Activated CD8-positive, alpha-beta memory T cell treated with anti-CD3 and anti-CD28 coated beads, Interleukin-2, amount 10 ng/mL, durations not matched to agents 7 days and 5 days (primary cell): ENCODE measurements at places on chromosomes 6 and 20. TPM values are rescaled to one million over a fixed set of nuclear protein-coding genes. Genes with fewer than 3 reads are reported as not detected.

CNKSR3 gene
- not detected for total RNA-seq

GPANK1 gene
- total RNA-seq: 41.6 TPM

GRCh38 chr6:70651326-70651905 lies 16.3 kb upstream of the SMAP1 start:
- peak overlapping the region; percentile 79 for H3K27ac ChIP-seq
- H3K4me3 ChIP-seq: peak overlapping the region; percentile 54
- H3K4me1 ChIP-seq: peaks cover 28% of the 10 kb centered on the region

DNA sequence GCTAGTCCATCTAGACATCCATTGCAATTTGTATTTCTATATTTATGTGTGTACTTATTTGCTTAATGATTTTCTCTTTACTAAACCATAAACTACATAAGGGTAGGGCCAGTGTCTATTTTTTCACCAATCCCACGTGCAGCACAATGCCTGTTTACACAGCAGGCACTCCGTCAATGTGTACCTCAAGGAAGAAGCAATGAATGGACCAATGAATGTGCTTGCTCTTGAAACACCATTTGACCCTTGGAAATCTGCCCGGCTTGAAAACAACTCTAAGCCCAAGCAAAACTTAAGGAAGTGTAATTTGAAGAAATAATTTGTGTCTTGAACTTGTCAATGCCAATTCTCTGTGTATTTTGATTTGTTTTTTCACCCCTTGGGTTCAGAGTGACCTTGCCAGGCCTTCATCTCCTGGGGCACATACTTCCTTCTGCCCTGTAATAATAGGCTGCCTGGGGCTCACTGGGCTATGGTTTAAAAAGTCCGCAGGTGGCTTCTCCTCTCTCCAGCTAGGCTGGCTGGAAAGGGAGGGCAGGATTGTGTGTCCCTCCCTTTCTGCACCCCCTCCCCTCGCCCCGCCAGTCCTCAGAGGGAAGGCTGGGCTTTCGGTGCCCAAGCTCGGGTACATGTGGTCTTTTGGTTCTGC lies 140.8 kb upstream of the ARMC2 start:
- H3K27ac ChIP-seq: no peak overlapping the region
- H3K4me3 ChIP-seq: no peak overlapping the region
- no peaks in the 10 kb centered on the region for H3K27me3 ChIP-seq
- peaks cover 2% of the 10 kb centered on the region for H3K4me1 ChIP-seq

DNA sequence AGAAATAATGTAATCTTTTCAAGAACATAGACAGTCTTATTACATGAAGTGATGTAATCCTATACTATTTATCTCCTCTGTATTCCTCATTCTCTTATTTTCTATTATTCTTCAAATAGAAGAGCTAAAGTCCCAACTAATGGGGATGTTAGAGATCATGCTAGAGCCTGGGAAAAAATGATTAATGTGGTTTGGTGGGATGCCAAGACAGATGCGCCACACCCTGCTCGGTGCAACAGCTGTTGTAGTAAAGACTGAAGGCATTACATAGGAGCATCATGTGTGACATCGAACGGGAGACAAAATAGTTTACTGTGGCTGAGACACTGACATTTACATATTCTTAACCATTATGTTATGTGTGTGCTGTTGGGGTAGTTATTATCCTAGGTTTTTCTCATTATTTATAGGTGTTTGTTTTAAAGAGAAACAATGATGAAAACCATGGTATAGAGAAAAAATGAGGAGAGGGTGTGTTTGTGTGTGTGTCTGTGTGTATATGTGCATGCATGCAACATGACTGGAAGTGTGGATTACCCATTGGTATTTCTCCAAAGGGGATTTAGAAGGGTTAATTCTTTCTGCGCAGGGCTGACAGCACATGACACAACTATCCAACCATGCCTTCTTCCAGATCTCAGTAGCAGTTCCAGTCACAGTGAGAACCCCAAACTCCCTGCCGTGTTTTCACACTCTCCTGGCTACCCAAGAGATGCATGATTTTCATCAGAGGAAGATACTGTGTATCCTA lies 155.3 kb downstream of the EYA4 start:
- no peaks in the 10 kb centered on the region for H3K4me1 ChIP-seq
- no peaks in the 10 kb centered on the region for H3K27me3 ChIP-seq
- H3K36me3 ChIP-seq: no peaks in the 10 kb centered on the region
- H3K27ac ChIP-seq: no peak overlapping the region
- no peak for DNase-seq

B3GAT2 gene
- not detected for total RNA-seq

GRCh38 chr6:10583509-10583901 lies 62.4 kb downstream of the GCNT2 start:
- no peaks in the 10 kb centered on the region for H3K36me3 ChIP-seq
- peaks cover 24% of the 10 kb centered on the region for H3K4me1 ChIP-seq
- H3K27ac ChIP-seq: peak overlapping the region; percentile 28
- no peak overlapping the region for H3K4me3 ChIP-seq
- DNase-seq: no peak

DNA sequence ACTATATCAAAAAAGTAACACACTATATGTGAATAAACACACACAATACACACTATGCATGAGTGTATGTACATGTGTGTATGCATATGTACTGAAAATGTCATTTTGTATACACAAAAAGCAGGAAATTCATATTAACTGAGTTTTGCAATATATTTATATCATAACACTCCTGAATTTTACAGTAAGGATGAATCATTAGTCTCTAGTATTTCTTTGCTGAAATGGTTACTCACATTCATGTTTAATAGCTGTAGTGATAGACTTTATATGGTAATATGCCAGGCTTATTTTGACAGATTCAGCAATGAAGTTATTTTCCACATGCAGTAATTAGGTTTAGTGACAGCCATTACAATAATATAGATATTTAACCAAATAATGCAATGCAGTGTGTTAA lies 1216.2 kb upstream of the CITED2 start:
- H3K36me3 ChIP-seq: peaks cover 45% of the 10 kb centered on the region
- no peaks in the 10 kb centered on the region for H3K27me3 ChIP-seq
- H3K4me3 ChIP-seq: no peak overlapping the region

COL11A2 gene
- 0.77 TPM for total RNA-seq

DNA sequence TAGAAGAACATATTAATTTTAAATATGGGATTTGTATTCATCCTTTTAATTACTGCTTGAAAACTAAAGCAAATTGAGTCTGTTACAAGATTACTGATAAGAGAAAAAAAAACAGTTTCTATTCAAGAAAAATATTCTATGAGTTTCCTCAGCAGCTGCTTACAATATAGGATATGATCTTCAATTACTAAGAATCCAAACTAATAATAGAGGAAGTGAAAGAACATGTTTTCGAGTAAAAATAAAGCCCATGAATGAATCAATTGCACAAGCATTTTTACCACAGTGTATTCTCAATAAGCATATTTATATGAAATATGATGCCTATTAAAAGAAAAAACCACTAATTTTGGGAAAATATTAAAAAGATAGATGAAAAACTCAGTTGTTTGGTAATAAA lies 63.4 kb downstream of the AHI1 start:
- peaks cover 9% of the 10 kb centered on the region for H3K36me3 ChIP-seq
- H3K4me3 ChIP-seq: no peak overlapping the region
- DNase-seq: no peak

EFCAB8 gene
- 1.1 TPM for total RNA-seq

GRCh38 chr6:86331265-86331840 lies 606.0 kb upstream of the HTR1E start:
- H3K4me1 ChIP-seq: no peaks in the 10 kb centered on the region
- no peaks in the 10 kb centered on the region for H3K36me3 ChIP-seq
- DNase-seq: no peak
- H3K27me3 ChIP-seq: no peaks in the 10 kb centered on the region

SOX4 gene
- 10.4 TPM for total RNA-seq

DNA sequence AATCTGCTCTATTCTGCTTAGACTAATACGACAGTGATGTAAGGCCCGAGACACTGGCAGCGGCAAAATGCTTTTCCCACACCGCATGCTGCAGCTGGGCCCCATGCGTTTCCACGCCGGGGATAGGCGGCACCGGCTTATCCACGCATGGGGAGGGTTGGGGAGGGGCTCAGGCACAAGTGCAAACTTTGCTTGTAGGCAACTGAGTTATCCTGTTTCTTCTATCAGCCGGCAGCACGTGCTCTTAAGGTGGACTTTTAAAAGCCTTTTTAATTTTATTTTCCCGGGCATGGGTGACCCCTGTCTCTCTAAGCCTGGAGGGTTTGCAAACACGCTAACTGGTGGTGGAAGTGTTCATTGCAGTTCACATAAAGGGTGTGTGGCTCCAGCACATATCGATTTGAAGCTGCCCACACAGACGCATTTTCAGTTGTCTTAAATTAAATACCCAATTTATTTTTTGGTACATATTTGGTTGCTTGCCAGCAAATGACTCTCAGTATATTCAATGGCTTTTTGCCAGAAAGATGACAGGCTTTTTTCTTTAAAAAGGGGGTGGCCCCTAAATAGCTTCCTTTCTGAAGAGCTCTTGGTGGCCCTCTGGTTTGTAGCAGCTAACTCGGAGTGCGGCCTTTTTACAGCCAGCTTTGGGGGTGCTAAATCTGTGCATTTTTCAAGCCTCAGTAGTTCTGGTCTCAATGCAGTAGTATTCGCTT lies 561.8 kb upstream of the AGPAT4 start:
- DNase-seq: no peak
- H3K4me1 ChIP-seq: no peaks in the 10 kb centered on the region
- no peaks in the 10 kb centered on the region for H3K36me3 ChIP-seq
- no peak overlapping the region for H3K27ac ChIP-seq
- no peak overlapping the region for H3K4me3 ChIP-seq
- no peaks in the 10 kb centered on the region for H3K27me3 ChIP-seq

SLC22A16 gene
- not detected for total RNA-seq

UFL1 gene
- 18.1 TPM for total RNA-seq

DNA sequence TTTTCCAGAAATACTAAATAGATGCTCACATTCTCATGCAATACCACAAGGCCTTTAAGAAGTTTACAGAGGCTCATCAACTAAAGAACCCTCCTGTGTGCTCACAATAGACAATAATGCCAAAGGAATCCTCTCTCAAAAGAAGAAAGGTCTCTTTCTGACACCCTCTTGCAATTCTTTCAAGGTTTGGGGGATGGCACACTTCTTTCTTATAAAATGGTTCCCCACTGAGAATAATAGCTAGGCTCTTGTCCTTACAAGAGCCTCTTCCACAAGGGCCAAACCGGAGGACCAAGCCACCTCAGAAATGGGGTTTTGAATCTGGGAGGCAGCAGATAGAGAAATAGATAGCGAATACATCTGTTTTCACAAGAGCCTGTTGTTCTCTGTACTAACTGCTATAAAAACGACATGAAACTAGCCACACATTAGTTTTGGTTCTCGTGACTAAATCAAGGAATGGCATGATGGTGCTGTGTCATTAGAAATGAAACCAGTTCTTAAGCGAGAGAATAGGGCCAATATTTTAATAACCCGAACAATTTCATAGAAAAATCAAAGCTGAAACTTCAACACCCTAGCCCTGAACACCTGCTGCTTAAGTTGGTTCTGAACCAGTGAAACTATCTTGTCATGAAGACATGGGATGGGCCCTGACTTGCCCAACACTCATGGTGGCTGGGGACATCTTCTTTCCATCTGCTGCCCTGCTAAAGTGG lies 81.1 kb downstream of the PRDM1 start:
- H3K27me3 ChIP-seq: no peaks in the 10 kb centered on the region
- H3K36me3 ChIP-seq: peaks cover 28% of the 10 kb centered on the region
- peaks cover 78% of the 10 kb centered on the region for H3K4me1 ChIP-seq
- H3K27ac ChIP-seq: peak overlapping the region; percentile 89
- H3K4me3 ChIP-seq: peak overlapping the region; percentile 21

PKHD1 gene
- total RNA-seq: not detected

GRCh38 chr6:147195510-147195909 lies 8.7 kb upstream of the STXBP5 start:
- peaks cover 20% of the 10 kb centered on the region for H3K4me1 ChIP-seq
- no peaks in the 10 kb centered on the region for H3K27me3 ChIP-seq
- no peaks in the 10 kb centered on the region for H3K36me3 ChIP-seq
- no peak overlapping the region for H3K4me3 ChIP-seq
- no peak for DNase-seq

LY6G6F gene
- not detected for total RNA-seq

GRCh38 chr20:46939031-46939965 lies 44.7 kb downstream of the EYA2 start:
- no peaks in the 10 kb centered on the region for H3K36me3 ChIP-seq
- no peak overlapping the region for H3K4me3 ChIP-seq
- peaks cover 10% of the 10 kb centered on the region for H3K27me3 ChIP-seq
- no peak for DNase-seq

DNA sequence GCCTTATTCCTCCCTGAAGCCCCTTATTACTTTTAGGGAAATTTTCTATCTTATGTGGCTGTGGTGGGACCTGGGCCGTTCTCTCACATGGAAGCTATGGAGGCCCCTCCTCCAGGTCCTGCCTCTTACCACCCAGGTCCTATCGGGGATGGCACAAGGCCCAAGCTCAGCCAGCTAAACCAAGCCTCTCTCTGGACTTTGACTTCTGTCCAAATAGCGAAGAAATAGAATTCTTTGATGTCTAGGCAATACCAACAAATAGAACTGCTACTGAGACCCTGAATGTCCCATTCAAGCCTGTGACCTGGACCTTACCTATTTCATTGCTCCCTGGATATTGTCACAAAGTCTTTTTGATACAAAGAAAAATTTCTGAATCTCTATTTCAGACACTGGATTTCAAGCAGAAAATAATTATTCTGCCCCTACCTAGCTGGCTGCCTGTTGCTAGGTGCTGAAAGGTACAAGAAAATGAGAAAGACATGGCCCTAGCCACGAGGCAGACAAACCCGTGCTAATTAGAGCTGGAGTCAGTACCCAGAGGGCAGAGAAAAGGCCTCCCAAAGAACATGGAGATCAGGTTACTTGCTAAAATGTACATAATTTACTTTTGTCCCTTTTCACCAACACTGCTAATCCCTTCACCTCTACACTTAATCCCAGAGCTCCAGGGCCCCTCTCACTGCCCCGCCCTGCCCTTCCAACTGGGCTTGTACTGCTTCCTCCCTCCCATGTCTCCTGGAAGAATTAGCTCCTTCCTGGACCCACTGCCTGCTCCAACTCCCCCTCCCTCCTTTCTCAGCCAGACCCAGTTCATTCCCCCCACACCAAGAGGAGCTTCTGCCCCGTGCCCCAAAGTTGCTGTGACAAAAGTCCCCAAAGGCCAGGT lies 15.5 kb upstream of the NNAT start:
- peaks cover 2% of the 10 kb centered on the region for H3K36me3 ChIP-seq
- no peaks in the 10 kb centered on the region for H3K4me1 ChIP-seq
- DNase-seq: no peak
- no peaks in the 10 kb centered on the region for H3K27me3 ChIP-seq
